Anterior cingulate cortex (tissue), 58 donors: ENCODE measurements at places on chromosomes 11 and 22.

DNA sequence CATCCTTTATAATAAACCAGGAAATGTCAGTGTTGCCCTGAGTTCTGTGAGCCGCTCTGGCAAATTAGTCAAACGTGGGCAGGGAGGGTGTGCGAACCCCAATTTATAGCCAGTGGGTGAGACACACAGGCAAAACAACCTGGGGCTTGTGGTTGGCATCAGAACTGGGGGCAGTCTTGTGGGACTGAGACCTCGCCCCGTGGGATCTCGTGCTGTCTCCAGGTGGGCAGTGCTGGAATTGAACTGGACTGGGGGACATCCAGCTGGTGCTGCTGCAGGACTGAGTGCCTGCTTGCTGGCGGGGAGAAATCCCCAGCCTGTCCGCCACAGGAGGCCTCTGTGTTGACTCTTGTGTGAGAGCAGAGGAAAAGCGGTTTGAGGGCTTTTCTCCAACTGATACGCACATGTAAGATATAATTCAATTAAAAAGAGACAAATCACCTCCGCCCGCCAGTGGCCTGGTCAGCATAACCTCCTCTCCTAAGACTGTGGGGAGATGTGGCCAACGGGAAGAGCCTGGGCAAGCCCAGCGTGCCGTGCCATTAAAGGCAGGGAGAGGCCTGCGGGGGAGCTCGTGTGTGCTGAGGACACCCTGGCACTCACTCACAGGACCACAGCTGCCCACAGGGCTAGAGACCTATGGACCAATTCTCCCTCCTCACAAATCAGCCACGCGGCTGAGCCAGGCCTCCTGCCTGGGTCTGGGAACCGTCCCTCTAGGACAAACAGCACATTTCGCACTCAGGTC is 18.4 kb downstream of the SULT4A1 start:
- DNase-seq, result no peak

DNA sequence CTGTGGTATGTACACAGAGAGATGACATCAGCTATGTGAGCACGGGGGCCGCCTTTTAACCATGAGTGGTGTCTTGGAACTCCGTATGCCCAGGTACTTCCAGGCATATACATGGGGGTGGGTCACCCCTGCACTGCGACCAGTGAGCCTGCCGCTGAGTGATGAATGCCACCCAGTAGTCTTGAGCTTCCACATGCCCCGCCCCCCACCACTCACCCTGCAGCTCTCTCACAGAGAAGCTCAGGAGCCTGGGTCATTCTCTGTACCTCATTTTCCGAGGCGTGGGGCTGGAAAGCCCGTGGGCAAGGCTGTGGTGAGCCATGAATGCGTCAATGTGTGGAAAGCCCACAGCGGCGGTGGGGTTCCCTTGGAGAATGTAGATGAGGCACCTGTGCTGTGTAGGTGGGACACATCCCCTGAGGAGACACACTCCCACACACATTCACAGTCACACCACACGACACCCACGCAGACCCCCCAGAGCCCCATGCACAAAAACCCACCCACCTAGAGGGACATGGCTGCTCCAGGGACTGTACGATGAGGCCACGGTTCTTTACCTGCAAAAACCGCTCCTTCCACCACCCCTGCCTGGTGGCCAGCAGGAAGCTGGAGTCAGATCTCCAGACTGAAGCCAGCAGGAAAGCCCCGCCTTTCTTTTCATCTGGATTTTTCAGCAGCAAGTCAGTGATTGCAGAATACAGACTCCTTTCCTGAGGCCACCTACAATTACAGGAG is 67.6 kb downstream of the PIWIL3 start:
- no peak for DNase-seq

- DNase-seq, result no peak
Measured at GRCh38 chr22:20435436-20436306, 2.0 kb downstream of the SCARF2 start.

GRCh38 chr11:35798423-35798822 is 135.8 kb downstream of the TRIM44 start:
- no peak for DNase-seq

DNA sequence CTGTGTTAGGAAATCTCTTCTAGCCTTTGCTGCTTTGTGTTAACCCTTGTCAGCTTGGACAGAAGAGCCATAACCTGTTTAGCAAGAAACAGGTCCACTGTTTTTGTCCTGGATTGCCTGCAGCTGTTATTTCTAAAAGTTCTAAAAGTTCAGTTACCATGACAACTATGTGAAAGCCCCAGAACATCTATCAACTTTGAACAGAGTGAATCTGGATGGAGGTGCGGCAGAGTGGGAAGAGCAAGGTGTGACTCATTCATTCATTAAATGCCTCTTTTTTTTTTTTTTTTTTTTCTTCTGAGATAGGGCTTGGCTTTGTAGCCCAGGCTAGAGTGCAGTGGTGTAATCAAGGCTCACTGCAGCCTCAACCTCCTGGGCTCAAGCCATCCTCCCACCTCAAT is 50.5 kb downstream of the RBX1 start:
- DNase-seq, result no peak

GRCh38 chr11:78472382-78472781 is 54.8 kb upstream of the GAB2 start:
- DNase-seq, result no peak

DNA sequence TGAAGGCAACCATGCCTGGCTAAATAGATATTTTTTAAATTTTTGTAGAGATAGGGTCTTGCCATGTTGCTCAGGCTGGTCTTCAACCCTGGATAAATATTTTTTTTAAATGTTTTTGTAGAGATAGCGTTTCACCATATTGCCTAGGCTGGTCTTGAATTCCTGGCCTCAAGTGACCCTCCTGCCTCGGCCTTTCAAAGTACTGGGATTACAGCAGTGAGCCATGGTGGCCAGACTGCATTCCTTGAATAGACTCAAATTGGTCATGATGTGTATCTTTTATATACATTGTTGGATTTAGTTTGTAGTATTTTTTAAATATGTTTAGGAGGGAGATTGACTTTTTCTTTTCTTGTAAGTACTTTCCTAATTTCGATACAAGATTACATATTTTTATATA is 325.7 kb upstream of the C11orf87 start:
- no peak for DNase-seq

DNA sequence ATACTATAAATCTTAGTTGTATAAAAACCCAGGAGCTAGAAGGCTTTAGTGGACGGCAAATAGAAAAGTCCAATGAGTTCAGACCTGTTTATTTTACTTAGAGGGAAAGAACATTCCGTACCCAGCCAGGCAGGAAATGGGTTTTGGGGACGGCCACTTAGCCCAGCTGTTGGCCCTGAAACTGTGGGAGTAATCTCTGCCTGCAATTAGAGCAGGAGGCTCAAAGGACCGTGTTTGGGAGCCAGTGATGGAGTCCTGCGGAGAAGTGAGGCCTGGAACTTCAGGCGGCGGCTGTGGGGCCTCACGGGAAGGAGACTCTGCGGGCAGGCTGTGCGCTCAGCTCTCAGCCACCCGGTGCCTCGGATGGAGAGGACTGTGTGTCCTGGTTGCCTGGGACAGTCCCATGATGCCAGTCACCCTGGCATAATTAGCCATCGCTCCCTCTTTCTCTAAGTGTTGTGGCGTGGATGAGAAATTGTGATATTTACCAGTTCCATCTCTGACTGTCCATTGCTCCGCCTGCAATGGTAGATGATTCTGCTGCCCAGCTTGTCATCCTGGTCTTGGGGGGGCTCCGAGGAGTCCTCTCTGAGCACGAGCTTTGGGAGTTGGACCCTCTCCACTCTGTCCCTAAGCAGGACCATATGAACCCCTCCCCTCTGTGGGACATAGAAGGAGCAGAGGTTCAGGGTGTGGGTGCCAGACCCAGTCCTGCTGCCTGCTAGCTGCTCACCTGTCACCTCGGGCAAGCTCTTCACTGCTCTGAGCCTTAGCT is 530.3 kb downstream of the TBC1D22A start:
- no peak for DNase-seq

GRCh38 chr11:25961539-25961938 is 370.4 kb upstream of the ANO3 start:
- no peak for DNase-seq

- DNase-seq, result no peak
Measured at GRCh38 chr11:77752516-77752915, 68.0 kb downstream of the RSF1 start.

DNA sequence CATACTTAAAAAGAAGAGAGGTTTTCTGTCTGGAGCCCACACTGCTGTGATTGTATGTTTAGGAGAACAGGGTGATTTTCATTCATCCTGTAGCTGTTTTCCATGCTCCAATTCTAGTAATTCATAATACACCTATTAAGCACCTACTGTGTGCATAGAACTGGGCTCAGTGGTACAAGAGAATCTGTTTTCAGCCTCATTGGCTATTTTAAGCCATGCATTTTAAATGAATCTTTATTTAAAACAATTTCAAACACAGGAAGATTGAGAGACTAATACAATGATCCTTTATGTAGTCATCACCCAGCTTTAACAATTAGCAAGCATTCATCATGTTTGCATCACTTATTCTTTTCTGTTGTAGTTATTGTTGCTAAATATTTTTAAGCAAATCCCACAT is 86.2 kb downstream of the BDNF start:
- no peak for DNase-seq

DNA sequence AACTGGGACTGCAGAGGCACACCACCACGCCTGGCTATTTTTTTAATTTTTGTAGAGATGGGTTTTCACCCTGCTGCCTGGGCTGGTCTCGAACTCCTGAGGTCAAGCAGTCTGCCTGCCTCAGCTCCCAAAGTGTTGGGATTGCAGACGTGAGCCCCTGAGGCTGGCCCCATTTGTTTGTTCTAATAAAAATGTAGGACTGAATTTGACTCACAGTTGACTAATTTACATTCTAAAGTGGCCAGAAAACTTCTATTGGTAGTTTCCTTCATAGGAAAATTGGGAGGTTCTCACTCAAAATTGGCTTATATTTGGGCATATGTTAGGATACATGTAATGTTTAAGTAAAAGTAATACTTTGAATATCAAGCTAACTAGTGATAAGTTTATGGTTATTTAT is 35.0 kb downstream of the PPFIA1 start:
- DNase-seq, result no peak

DNA sequence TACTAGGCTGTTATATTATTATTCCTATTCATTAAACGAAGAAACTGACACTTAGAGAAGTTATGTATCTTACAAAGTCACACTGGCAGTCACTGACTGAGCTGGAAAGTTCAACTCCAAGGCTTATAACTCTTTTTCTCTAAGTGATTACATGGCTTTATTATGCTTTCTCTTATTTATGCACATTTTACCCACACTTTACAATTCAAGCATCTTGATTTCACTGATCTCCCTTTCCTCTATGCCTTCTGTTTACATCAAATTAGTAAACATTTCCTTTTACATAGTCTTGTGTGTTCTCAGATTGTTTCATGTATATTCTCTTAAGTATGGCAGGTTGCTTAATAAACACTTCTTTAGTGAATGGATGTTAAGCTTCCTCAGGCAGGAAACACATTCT is 66.0 kb downstream of the CLPB start:
- no peak for DNase-seq

GRCh38 chr22:41551877-41552582 is 7.8 kb upstream of the POLR3H start:
- DNase-seq, result no peak

DNA sequence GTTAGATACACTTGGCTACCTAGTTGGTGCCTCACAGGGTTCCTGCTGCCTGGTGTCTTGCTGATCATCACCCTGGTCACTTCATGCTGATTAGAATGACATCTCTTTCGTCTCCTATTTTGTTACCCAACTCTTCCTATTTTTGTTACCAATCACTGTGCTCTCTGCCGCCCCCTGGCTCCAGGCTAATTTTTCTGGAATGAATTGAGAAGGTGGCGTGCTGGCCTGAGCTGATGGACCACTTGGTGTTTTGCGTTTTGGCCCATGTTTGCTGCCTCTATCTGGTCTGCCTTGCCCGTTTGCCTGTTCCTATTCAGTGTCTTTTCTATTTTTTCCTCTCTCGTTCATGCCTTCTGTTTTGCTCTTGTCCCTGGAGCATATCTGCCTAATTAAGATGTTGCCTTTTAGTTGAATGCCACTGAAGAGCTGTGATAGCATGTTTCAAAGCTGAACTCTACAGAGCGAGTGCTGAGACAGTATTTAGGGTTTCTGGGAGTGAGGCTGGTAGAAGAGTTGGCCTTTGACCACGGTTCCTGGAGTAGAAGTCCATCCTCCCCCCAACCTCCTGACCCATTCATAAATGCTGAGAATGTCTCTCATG is 5.9 kb upstream of the ATF4 start:
- DNase-seq, result no peak
